ENCODE measurements at places on chromosomes 1 and 21.

- no peak for DNase-seq
These were observed 3.5 kb upstream of the SSX2IP start for GRCh38 chr1:84693785-84694184.

DNA sequence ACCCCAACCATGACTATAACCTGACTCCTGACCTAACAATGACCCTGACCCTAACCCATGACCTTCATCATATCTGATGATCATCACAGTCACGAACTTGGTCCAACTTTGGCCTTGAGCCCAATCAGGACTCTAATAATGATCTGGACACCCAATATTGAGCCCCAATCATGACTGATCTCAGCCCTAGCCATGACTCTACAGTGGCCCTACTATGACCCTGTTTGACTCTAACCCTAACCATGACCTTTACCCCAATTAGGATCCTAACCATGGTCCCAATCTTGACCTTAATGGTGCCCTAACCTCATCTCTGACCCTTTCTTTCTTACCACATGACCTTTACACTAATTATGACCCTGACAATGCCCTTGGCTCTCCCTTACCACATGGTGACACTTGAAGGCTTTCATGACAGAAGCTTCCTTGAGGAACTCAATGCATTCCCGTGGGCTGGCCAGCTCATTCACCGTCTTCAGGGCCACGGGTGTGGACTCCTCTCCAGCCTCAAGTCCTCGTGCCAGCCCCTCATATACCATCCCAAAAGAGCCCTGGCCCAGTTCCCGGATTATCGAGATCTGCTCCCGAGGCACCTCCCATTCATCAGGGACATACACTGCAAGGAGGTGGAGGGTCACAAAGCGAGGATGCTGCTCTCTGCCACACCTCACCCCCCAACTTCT is 16.2 kb downstream of the INSRR start:
- DNase-seq = no peak

GRCh38 chr1:25688390-25689119 is 72.0 kb downstream of the MAN1C1 start:
- DNase-seq = peak; percentile 88

- DNase-seq = no peak
These were observed 136.1 kb downstream of the TNFSF18 start for GRCh38 chr1:172914501-172915144.

DNA sequence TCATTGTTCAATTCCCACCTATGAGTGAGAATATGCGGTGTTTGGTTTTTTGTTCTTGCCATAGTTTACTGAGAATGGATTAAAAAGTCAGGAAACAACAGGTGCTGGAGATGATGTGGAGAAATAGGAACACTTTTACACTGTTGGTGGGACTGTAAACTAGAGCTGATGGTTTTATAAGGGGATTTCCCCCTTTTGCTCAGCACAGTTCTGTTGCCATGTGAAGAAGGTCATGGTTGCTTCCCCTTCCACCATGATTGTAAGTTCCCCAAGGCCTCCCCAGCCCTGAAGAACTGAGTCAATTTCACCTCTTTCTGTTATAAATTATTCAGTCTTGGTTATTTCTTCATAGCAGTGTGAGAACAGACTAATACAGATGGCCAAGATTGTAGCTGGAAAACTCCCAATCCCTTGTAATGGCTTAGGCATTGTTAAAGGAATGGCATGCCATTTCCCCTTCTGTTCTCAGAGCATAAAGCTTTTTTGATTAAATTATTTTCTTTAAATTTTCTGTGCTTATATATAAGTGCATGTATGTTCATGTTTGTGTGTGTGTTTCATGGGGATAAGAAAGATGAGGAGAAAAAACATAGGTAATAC is 144.8 kb downstream of the BACH1 start:
- no peak for DNase-seq

- no peak for DNase-seq
These were observed 56.1 kb downstream of the SWT1 start for GRCh38 chr1:185213091-185213490.

- DNase-seq = no peak
These were observed 315.4 kb downstream of the SPATA17 start for GRCh38 chr1:217946511-217946910.

DNA sequence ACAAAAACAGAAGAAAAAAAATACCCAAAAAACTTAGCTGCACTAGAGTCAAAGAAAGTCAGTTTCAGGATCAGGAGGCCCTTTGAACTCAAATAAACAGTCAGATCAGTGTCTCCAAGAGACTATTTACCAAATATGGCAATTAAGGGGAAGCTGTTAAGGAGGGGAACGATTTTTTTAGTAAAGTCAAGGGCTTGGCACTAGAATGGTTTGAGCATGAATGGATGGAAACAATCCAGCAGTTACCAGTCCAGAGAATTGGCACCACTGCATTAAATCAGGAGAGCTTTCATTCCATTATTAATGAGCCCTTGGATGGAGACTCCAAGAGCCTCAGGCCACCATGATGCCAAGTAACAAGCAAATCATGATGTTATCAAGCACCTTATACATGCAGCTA is 7.2 kb downstream of the TRAPPC3 start:
- DNase-seq = no peak

GRCh38 chr1:18629659-18630510 is 761 bp upstream of the PAX7 start:
- DNase-seq = no peak

DNA sequence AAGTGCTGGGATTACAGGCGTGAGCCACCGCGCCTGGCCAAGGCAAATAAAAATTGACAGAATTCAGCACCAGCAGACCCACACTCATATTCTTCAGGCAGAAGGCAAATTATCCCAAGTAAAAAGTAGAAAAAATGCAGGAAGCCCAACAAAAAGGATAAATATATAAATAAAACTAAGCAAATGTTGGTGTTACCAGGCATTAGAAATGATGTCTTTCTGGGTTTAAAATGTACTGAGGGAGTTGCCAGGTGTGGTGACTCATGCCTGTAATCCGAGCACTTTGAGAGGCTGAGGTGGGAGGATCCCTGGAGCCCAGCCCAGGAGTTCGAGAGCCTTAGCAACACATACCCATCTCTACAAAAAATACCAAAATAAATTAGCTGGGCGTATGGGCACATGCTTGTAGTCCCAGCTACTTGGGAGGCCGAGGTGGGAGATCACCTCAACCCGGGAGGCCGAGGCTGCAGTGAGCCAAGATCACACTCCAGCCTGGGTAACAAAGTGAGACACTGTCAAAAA is 6.3 kb downstream of the INTS11 start:
- DNase-seq = no peak

DNA sequence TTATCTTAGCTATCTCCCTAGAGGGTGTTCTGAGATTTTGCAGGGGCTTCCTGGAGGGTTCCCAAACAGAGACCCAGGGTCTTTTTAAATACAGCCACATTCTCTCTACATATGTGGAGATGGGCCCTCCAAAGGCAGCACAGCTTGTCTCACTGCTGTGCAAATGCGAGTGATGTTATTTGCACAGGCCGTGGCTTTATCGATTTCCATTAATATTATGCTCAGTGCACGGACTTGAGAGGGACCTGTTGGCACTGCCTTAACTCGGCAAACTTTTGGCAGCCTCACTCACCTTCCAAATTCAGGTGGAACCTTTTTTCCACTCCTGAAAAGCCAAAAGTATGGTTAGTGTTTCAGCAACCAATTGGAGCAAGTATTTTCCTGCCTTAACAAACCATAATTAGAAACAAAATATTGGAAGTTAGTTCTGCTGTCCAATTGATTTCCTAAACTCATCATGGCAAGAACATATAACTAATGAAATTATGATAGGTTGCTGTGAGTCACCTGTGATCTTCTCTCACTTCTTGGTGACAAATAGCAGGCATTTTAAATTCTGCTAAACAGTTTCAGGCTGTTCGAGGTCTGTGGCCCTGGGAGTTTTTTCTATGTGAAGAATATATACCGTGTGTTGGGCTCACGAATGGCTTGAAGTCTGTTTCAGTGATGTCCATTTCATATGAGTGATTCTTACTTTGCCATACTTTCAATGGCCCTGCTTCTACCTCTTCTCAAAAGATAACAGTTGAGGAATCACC is 10.9 kb downstream of the LHX9 start:
- no peak for DNase-seq

DNA sequence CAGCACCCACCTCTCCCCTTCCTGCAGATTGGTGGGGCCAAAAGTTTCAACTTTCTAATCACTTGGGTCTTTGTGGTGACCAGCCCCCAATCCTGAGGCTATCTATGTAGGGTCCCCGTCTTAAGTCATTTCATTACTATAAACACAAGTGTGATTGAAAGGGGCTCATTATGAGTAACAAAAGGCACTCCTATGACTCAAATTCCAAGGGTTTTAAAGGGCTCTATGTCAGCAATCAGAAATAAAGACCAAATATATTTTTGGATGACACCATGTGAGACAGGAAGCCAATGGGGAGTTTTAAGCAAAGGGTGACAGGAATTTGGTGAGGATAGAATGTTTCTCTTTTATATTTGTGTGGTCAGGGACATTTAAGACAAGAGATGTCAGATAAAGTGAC is 6.2 kb downstream of the ERO1B start:
- DNase-seq = no peak
